ENCODE measurements at places on chromosomes 6 and 20. TPM values are rescaled to one million over a fixed set of nuclear protein-coding genes. Genes with fewer than 3 reads are reported as not detected.

GRCh38 chr6:163133017-163133416 is 281.5 kb upstream of the QKI start:
- H3K27ac ChIP-seq = no peak overlapping the region
- H3K4me1 ChIP-seq = no peaks in the 10 kb centered on the region
- no peak overlapping the region for H3K4me3 ChIP-seq
- no peaks in the 10 kb centered on the region for H3K36me3 ChIP-seq
- H3K27me3 ChIP-seq = no peaks in the 10 kb centered on the region
- no peak for DNase-seq

DNA sequence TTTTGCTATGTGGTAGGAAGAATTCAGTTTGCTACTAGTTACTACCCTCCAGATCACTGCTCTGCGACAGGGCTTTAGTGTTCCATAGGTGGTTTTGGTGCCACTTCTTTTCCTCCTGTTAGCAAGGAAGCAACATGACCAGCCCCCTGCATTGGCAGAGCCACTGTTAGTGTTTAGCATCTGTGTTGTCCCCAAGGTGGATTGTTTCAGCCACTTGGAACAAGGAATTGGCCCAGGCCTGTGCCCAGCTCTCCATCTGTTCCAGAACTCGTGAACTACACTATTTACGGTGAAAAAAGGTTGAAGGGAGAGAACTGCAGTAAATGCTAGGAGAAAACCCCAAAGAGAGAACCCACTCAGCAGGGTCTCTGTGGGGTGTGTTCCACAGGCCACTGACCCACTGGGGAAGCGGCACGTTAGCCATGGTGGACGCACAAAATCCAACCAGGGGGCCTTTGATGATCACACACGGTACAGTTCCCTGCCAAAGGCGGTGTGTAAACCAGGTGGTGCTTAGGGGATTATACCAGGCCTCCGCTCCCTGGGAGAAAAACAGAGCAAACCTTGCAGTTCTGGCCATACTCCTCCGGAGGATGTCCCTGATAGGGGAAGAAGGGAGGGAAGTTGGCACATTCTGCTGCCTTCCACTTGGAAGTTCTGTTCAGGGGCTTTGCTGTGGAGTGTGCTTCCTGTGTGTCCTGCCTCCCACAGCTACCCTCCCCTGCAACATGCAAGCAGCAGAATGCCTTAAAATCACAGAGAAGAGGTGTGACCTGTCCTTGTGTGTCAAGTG is 72.3 kb downstream of the LYRM2 start:
- peaks cover 8% of the 10 kb centered on the region for H3K27me3 ChIP-seq
- DNase-seq = no peak
- H3K4me1 ChIP-seq = no peaks in the 10 kb centered on the region
- H3K27ac ChIP-seq = no peak overlapping the region
- no peak overlapping the region for H3K4me3 ChIP-seq

The EFCAB8 gene
- 0.01 TPM for polyA plus RNA-seq

The MYB gene
- 1.6 TPM for polyA plus RNA-seq

The SPDEF gene
- 10.9 TPM for polyA plus RNA-seq

DNA sequence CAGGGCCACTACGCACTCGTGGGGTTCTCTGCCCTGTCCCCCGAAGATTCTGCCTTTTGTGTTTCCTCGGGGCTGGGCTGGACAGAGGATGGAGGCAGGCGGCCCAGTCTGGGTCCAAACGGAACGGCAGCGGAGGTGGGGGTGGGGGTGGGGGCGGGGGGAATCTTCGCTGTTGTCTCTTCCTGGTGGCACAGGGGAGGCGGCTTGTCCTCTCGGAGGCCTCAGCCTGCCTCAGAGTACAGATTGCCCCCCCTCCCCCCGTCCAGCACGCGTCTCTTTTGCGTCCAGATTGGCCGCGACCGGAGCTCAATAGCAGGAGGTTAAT is 1.4 kb upstream of the INSM1 start:
- H3K4me3 ChIP-seq = no peak overlapping the region
- peaks cover 77% of the 10 kb centered on the region for H3K27me3 ChIP-seq
- peaks cover 2% of the 10 kb centered on the region for H3K4me1 ChIP-seq
- no peaks in the 10 kb centered on the region for H3K36me3 ChIP-seq

DNA sequence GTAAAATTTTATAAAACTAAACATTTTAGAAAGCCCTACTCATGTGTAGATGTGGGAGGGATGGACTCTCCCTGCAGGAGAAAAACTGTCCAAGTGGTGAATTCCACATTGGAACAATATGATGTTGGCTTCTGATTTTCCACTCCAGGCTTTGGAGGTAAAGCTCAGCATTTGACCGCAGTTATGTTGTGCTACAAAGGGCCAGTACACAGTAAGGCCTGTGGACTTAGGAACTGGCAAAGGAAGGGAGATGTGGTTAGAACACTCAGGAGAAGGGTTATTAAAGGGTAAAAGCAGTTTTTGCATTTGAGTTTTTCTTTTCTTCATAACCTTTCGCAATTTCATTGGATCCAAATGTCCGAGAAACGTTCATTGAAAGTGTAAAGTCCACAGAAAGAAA is 150.3 kb upstream of the SASH1 start:
- H3K36me3 ChIP-seq = no peaks in the 10 kb centered on the region
- DNase-seq = no peak
- H3K27me3 ChIP-seq = peaks cover 1% of the 10 kb centered on the region
- peaks cover 8% of the 10 kb centered on the region for H3K4me1 ChIP-seq
- no peak overlapping the region for H3K4me3 ChIP-seq
- H3K27ac ChIP-seq = no peak overlapping the region

DNA sequence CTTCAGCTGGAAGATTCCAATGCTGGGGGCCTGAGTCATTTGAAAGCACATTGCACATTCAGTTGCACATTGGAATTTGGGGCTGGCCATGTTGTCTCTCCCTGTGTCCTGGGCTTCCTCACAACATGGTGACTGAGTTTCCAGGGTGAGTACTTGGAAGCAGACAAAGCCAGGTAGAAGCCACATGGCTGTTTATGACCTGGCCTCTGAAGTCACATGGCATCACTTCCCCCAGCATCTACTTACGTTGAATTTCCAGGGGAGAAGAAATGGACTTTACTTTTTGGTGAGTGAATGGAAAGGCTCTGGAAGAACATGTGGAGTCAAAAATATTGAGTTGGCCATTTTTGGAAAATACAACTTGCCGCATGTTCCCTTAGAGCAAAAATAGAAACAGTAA is 155.5 kb downstream of the LINC00237 start:
- no peak for DNase-seq
- H3K27ac ChIP-seq = no peak overlapping the region
- H3K4me3 ChIP-seq = no peak overlapping the region
- no peaks in the 10 kb centered on the region for H3K27me3 ChIP-seq
- no peaks in the 10 kb centered on the region for H3K4me1 ChIP-seq

DNA sequence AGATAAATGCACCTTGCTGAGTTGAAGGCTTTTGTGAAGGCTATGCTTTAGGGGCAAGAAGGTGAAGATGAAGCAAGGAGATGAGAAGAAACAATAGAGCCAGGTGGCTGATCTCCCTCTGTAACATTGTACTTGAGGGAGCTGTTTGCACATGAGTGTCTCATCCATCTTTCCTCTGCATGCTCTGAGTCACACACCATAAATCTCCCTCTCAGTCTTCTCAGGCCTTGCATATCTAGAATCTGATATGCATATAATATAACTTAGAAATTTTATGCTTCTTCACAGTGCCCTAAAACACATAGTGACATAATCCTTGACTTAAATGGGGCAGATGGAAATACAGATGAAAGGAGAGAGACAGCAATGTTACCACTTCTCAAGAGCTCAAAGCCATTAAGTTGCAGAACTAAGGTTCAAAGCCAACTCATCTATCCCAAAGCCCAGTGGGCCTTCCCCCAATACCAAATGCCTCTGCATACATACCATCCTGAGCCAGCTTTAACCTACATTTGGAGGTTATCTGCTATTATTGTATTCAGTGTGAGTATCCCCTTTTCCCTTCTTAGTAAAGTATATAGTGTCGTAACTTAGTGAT is 62.4 kb upstream of the STXBP5 start:
- H3K27me3 ChIP-seq = no peaks in the 10 kb centered on the region
- H3K4me1 ChIP-seq = no peaks in the 10 kb centered on the region
- DNase-seq = peak; percentile 75
- no peaks in the 10 kb centered on the region for H3K36me3 ChIP-seq
- H3K27ac ChIP-seq = no peak overlapping the region

The GABBR1 gene
- polyA plus RNA-seq = 0.22 TPM

GRCh38 chr20:57711311-57711712 is 1.5 kb upstream of the PMEPA1 start:
- H3K4me1 ChIP-seq = peaks cover 6% of the 10 kb centered on the region
- H3K36me3 ChIP-seq = no peaks in the 10 kb centered on the region
- H3K4me3 ChIP-seq = no peak overlapping the region
- no peaks in the 10 kb centered on the region for H3K27me3 ChIP-seq

GRCh38 chr20:50728981-50729874 is 2.2 kb upstream of the PARD6B start:
- H3K4me1 ChIP-seq = no peaks in the 10 kb centered on the region
- H3K27ac ChIP-seq = peak overlapping the region; percentile 93
- H3K27me3 ChIP-seq = no peaks in the 10 kb centered on the region
- no peaks in the 10 kb centered on the region for H3K36me3 ChIP-seq
- no peak overlapping the region for H3K4me3 ChIP-seq

- no peak for DNase-seq
- no peaks in the 10 kb centered on the region for H3K27me3 ChIP-seq
- no peaks in the 10 kb centered on the region for H3K36me3 ChIP-seq
- H3K27ac ChIP-seq = no peak overlapping the region
- no peaks in the 10 kb centered on the region for H3K4me1 ChIP-seq
Observed at GRCh38 chr6:22917344-22917743, 348.0 kb downstream of the HDGFL1 start.

DNA sequence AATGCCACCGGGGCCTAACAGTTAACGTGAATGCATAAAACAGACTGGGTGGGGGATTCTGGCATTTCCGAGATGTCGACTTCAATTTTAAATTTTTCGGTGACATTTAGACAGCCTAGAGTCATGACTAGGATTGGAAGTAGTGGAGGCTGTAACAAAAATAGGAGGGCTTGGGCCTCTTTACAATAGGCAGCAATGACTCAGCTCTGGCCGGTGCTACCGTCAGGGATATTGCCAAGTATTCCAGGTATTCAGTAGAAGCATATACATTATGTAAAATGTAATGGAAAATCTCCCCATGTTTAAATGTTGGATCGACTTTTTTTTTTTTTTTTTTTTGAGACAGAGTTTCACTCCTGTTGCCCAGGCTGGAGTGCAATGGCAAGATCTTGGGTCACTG is 136.2 kb upstream of the STMND1 start:
- H3K27ac ChIP-seq = no peak overlapping the region
- no peaks in the 10 kb centered on the region for H3K36me3 ChIP-seq
- DNase-seq = no peak
- H3K4me3 ChIP-seq = no peak overlapping the region
- no peaks in the 10 kb centered on the region for H3K27me3 ChIP-seq
- H3K4me1 ChIP-seq = no peaks in the 10 kb centered on the region

DNA sequence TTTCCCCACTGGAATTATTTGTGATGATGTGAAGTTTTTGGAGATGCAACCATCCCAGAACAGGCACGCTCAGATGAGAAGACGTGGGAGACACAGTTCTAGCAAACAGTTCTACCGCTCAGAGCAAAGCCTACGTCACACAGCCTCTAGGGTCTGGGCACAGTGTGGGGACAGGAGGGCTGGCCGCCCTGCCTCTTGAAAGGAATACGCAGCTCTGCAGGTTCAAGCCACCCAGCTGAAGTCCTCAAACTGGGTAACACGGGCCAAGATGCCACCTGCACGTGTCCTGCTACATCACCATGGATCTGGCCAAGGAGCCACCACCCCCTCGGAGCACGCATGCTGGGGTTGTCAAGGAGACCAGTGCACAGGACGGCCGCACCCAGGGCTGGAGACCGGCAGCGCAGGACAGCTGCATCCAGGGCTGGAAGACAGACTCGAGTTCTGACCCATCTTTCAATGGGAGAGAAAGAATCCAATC is 75.0 kb downstream of the NOL4L start:
- peak; percentile 33 for DNase-seq
- H3K27ac ChIP-seq = no peak overlapping the region
- H3K4me1 ChIP-seq = no peaks in the 10 kb centered on the region
- no peak overlapping the region for H3K4me3 ChIP-seq
- H3K36me3 ChIP-seq = peaks cover 49% of the 10 kb centered on the region

- H3K4me3 ChIP-seq = peak overlapping the region; percentile 100
- peaks cover 3% of the 10 kb centered on the region for H3K4me1 ChIP-seq
- H3K36me3 ChIP-seq = peaks cover 7% of the 10 kb centered on the region
Observed at GRCh38 chr6:41921712-41921998, 356 bp downstream of the BYSL start.

DNA sequence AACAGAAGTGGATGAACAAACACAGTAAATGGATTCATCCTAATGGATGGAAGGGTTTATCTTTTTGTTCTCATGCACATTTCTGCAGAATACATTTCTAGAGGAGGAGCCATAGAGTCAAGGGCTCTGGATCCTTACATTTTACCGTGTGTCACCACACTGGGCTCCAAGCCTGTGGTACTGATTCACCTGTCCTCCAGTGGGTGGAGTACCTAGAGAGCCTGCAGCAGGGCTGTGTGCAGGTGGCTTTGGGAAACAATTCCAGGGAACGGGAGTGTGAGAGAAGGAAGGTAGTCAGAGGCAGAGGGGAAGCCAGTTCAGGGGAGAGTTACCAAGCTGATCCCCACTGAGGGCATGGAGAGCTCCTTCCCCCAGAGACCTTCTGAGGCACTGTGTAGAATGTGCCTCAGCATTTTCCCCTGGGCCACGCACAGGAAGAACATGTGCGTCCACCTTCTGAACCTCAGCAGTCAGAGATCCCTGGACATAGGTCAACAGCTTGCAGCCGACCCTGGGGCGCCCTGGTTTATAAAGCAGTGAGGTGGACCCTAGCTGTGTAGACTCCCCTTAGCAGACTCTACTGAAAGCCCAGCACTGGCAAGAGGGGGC is 85.3 kb upstream of the SLC22A23 start:
- H3K27me3 ChIP-seq = no peaks in the 10 kb centered on the region
- H3K36me3 ChIP-seq = no peaks in the 10 kb centered on the region
- H3K4me1 ChIP-seq = peaks cover 11% of the 10 kb centered on the region
- H3K4me3 ChIP-seq = no peak overlapping the region
- DNase-seq = no peak
- H3K27ac ChIP-seq = no peak overlapping the region
